ENCODE measurements at places on chromosomes 6 and 20.

DNA sequence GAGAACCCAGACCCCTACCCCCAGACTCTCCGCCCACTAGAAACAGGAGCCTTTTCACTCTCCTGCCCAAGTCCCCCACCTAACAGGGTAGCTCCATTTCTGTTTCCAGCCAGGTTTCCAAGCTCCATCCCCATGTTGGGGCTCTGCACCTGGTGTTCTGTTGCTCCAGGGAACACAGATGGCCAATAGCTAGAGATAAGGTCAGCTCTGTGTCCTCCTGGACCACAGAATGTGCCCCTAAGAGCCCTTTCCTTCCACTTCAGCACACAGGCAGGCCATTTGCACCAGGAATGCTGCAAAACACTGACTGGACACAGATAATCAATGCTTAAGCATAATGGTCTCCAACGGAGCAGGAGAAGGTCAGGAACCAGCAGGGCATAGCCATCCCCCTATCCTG is 159.4 kb downstream of the QRSL1 start:
- DNase-seq = no peak

- DNase-seq = no peak
Observed at GRCh38 chr6:46327779-46328178, 157.0 kb upstream of the ENPP5 start.

GRCh38 chr6:157621406-157621805 is 201.6 kb upstream of the SNX9 start:
- DNase-seq = no peak

GRCh38 chr6:151029970-151030369 is 164.5 kb downstream of the MTHFD1L start:
- DNase-seq = no peak

DNA sequence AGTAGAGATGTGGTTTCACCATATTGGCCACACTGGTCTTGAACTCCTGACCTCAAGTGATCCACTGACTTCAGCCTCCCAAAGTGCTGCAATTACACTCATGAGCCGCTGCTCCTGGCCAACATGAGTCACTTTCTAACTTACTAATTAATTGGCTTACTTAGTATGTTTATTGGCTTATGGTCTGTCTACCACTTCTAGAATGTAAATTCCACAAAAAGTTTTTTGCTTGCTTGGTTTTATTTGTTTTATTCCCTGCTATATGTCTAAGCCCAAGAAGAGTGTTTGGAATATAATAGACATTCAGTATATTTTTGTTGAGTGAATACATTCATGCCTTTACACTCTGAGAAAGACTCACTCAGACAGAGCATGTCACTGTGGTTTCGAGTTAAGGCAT is 86.0 kb downstream of the SAMD3 start:
- DNase-seq = no peak

DNA sequence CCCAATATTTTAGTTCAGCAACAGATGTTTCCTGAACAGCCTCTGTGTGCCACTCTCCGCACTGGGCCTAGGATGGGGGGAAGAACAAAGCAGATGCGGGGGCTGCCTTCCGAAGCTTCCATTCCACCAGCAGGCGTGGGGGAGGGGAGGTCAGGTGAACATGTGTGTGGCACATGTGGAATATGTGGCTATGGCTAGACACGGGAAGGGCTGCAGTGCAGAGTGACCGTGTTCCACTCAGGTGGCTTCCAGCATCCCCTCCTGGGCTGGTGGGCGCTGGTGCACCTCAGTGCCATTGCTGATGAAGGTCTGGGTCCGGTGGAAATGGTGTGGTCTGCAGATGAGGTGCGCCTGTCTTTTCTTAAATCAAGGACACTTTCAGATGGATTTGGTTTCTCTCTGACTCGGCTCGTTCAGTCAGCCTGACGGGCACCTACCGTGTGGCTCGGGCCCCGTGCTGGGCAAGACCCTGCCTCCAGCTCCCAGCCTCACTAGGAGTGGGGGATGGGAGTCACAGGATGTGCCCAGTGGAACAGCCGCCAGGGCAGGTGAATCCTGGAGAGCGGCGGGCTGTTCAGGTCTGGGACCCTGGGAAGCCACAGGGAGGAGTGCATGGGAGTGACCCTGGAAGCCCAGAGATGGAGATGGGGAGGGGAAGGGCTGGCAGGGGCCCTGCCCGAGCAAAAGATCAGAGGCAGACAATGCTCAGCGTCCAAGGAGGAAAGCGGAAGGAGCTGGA is 111.0 kb downstream of the SYCP2 start:
- DNase-seq = no peak

DNA sequence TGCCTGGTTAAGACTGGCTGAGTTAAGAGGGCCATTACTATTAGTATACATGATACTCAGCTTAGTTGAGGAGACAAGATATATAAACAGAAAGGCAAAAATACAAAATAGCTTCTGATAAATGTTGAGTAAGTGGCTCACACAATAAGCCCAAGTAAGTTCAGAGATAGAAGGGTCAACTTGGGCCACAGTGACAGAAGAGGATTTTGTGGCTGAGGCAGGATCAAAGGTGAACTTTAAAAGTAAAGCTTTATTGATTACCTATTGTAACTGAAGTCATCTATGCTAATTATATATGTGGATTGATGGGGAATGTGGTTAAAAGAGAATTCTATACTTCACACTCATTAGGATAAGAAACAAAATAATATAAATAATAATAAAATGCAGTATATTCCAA is 80.8 kb downstream of the PHACTR2 start:
- DNase-seq = no peak

DNA sequence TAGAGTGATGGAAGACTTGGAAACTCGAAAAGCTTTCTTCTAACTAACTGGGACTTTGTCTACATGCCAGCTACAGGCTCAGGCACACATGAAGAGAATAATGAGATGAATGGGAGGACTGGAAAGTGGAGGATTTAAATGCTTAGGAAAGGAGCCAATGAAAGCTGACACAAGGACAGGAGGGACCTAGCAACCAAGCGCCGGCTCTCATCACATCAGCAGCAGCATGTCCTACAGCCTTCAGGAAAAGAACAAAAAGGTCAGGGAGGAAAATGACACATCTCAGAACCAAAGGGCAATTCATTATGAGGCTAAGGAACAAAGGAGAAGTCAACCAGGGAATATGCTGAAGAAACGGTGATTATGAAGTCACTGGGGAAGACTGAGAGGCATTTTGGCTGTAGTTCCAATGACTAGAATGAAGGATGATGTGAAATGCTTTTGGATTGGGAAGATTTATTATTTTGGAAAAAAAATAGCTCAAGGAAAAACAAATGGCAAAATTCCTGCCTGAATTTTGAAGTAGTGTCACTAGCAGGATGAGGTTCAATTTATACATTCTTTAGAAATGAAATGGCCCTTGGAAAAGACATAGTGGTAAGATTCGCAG is 5.7 kb downstream of the BACH2 start:
- no peak for DNase-seq

GRCh38 chr20:38986663-38987062 is 24.5 kb downstream of the DHX35 start:
- no peak for DNase-seq

Data from stimulated activated CD4-positive, alpha-beta T cell treated with anti-CD3 and anti-CD28 coated beads, TNF-alpha, amount 100 ng/mL, for 4 hours (primary cell).